Activated T-helper 1 cell treated with anti-CD3 and anti-CD28 coated beads, Interleukin-12 subunit alpha, Interleukin-12 subunit beta, Interleukin-2, Interleukin-4 antibody, amounts not matched to agents 30 ng/mL and 10 ng/mL and 1 ng/mL, durations not matched to agents 14 hours and 24 hours and 36 hours (primary cell): ENCODE measurements at places on chromosomes 4 and X. TPM values are rescaled to one million over a fixed set of nuclear protein-coding genes. Genes with fewer than 3 reads are reported as not detected.

- no peak for DNase-seq
- no peaks in the 10 kb centered on the region for H3K4me1 ChIP-seq
- H3K27me3 ChIP-seq: peaks cover 7% of the 10 kb centered on the region
- no peak overlapping the region for H3K27ac ChIP-seq
Observed at GRCh38 chrX:12758291-12758690, 32.9 kb upstream of the PRPS2 start.

DNA sequence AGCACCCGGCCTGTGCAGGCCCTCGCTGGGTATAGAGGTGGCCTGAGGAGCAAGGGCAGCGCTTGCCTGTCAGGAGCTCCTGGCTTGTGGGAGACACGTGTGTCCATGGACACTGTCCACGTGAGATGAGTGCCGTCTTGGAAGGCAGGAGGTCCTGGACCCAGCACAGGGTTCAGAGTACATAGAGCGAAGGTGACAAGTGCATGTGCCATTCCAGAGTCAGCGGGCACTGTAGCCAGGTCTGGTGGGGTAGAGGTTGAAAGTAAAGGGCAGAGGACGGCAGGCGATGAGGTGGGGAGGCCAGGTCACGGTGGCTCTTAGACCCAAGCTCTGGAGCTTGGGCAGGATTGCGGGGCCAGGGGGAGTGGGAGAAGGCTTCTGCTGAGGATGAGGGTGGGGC, 28.4 kb upstream of the TADA2B start:
- H3K4me1 ChIP-seq: peaks cover 8% of the 10 kb centered on the region
- H3K4me3 ChIP-seq: no peak overlapping the region
- no peaks in the 10 kb centered on the region for H3K27me3 ChIP-seq
- no peak for DNase-seq
- H3K27ac ChIP-seq: peak overlapping the region; percentile 49

DNA sequence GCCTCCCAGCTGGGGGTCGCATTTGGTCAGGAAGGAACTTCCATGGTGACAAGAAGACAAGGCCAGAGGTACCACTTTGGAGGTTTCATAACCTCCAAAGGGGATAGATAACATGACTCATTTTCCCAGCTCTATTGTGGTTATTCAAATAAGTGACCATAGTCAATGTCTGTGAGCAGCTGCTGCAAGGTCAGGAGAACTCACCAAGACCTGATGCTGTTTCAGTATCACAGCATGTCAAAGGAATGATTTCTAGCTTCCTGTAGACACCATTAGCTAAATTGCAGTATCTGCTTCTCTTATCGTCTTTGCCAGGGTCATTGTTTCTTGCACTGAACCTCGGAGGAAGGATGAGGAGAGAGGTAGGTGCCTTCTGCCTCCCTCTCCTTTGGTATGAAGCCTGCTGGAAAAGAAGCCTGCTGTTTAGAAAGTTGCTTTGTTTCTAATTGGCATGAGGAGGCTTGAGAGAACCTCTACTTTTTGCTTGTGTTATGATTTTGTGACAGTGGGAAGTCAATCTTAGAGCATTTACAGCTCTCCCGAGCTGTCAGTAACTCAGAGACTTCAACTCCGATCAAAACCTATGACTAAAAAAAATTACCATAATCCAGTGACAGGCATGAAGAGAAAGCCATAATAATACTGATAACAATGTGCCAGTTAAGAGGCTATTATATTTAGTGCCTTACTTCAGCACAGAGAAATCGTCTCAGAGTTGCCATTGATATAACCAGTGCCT, 38.0 kb upstream of the GATB start:
- H3K27me3 ChIP-seq: peaks cover 14% of the 10 kb centered on the region
- no peak overlapping the region for H3K4me3 ChIP-seq
- H3K27ac ChIP-seq: no peak overlapping the region
- no peaks in the 10 kb centered on the region for H3K36me3 ChIP-seq
- no peaks in the 10 kb centered on the region for H3K4me1 ChIP-seq
- DNase-seq: no peak

GRCh38 chrX:1686642-1687041, 71.8 kb downstream of the ASMT start:
- peaks cover 17% of the 10 kb centered on the region for H3K4me1 ChIP-seq
- H3K27ac ChIP-seq: no peak overlapping the region
- H3K36me3 ChIP-seq: peaks cover 18% of the 10 kb centered on the region
- DNase-seq: no peak
- no peaks in the 10 kb centered on the region for H3K27me3 ChIP-seq
- H3K4me3 ChIP-seq: no peak overlapping the region

RASSF6 gene
- not detected in 2 replicates for total RNA-seq
